T-cell (primary cell): ENCODE measurements at places on chromosomes 3 and 15.

- no peak for DNase-seq
These were observed 53.1 kb downstream of the DNASE1L3 start for GRCh38 chr3:58157700-58158099.

DNA sequence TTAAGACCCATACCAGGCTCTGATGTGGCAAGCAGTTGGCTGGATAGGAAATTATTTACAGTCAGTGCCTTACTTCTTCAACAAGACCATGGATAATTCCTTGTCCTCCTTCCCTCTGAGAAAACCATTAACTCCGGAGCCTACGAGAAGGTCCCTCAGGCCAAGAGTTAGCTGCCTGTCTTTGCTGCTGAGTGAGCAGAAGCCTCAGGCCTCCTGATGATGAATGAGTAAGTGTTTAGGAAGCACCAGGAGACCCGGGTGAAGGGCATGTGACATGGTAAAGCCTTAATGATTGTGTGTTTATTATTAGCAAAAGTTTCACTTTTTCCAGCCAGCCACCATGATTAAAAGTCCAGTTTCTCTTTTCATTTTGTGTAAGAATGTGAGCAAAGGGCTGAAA, 174.9 kb upstream of the TOPAZ1 start:
- no peak for DNase-seq

GRCh38 chr3:50883755-50884154, 209.0 kb downstream of the DOCK3 start:
- no peak for DNase-seq

- DNase-seq, result peak; percentile 56
These were observed 572.6 kb downstream of the FOXP1 start for GRCh38 chr3:71010726-71011455.

DNA sequence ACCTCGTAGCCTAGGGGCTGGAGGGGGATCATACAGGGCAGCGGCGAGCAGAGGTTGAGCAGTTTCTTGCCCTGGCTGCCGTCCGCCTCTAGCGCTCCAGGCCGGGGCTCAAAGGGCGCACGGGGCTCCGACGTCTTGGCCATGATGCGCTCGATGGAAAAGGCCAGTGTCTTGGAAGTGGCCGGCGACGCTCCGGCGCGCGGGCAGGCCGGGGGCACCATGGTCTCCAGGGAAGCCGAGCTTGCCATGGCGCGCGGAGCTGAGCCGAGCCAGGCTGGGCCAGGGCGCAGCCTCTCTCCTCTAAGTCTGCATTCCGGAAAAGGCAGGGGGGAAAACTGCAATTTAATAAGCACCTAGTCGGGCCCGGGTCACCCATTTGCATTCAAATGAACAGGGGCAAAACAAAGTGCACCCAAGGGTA, 719 bp downstream of the FEZF2 start:
- no peak for DNase-seq

GRCh38 chr15:71397377-71397776, 282.1 kb downstream of the THSD4 start:
- no peak for DNase-seq

GRCh38 chr15:98505611-98506031, 142.7 kb upstream of the IGF1R start:
- DNase-seq, result no peak

DNA sequence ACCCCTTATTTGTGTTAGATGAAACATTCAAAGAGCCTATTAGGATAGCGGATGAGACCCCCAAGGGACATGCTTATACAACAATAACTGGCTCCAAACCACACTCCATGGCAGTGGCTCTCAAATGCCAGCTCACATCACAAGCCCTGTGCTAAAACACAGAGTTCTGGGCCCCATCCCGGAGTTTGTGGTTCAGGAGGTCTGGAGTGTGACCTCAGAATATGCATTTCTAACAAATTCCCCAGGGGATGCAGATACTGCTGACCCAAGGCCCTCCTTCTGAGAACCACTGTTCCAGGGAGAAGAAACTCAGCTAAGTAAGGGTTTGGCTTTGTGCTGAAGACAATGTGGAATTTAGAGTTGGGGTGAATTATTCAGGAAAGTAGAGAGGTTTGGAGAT, 3.6 kb downstream of the CCRL2 start:
- no peak for DNase-seq

GRCh38 chr3:45917146-45917898, 25.9 kb upstream of the CXCR6 start:
- DNase-seq, result no peak

- DNase-seq, result no peak
These were observed 3.7 kb upstream of the TXNRD3 start for GRCh38 chr3:126658584-126658983.

DNA sequence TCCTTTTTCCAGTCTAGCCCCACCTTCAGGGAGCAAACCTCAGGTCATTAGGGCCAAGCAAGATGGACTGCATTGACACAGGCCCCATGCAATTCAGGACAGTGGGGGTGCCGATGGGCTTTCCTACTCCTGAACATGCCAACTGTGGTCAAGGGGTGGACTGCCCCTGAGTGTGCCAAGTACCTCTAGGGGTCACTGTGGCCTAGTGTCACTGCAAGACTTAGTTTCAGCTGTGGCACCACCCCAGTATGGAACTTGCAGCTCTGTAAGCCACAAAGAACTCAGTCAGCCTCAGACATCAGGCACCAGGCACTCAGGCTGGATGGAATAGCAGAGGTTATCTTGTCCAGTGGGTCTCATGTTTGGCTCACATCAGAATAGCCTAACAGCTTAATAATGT, 32.3 kb downstream of the EXOG start:
- no peak for DNase-seq

- DNase-seq, result no peak
These were observed 434.1 kb upstream of the SEMA6D start for GRCh38 chr15:47283246-47283645.

DNA sequence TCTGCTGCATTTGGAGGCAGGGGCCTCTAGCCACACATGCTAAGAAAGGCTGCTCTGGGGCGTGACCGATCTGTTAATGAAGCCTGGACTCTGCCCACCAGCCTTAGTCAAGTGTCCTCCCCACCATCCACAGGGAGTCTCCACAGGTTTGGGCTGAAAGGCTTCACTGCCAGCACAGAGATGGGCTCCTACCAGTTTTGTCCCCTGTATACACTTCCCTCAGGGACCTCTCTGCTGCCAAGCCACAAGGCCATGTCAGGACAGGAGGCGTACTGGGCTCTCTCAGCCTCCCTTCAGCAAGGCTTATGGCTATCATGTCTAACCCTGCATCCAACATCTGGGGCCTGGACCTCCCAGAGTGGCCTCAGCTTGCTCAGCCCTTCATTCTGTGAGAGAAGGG, 23.5 kb downstream of the KIF9 start:
- no peak for DNase-seq

- DNase-seq, result no peak
These were observed 337.5 kb downstream of the MFSD1 start for GRCh38 chr3:159139326-159139725.

- DNase-seq, result no peak
These were observed 11.5 kb downstream of the SLC51A start for GRCh38 chr3:196227629-196228493.

DNA sequence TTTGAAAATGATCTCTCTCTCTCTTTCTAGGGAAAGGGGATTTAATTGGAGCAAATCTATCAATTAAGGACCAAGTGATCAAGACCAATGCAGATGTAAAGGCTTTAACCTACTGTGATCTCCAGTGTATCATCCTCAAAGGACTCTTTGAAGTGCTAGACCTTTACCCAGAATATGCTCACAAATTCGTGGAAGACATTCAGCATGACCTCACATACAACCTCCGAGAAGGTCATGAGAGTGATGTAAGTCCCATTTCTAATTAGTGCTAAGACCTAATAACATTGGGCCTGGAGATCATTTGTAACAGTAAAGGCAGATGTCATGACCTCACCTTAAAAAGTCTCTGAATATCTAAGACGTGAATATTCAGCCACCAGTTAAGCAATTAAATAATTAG, 308.4 kb downstream of the KCNH8 start:
- no peak for DNase-seq

- no peak for DNase-seq
These were observed 40.3 kb upstream of the PARL start for GRCh38 chr3:183924956-183925355.

DNA sequence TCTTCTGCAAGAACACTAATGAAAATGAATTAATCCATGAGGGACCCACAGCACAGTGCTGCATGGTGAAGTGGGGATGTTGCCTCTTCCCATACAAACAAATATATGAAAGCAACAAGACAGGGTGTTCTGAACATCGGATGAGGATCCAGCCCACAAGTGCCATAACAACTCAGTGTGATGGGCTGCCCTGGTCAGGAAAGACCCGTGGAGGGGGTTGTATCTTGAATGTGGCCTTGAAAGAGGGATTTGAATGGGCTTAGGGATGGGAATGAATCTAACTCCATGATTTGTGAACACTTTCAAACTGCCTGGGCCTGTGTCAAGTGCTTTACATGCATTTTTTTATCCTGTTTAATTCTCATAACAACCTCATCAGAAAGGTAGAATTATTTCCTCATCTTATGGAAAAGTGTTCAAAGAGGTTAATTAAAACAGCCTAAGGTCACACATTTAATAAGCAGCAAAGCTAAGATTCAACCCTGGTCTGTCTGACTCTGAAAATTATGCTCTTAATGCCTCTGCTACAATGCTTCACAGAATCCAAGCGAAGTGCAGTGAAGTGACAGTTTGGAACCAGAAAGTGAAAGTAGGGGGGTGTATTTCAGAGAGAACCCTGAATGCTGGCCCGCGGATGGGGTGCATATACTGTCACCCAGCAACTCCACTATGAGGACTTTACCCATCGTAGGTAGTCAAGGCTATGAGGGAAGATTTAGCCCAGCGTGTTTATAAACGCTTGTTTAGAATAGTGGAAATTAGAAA, 65.6 kb upstream of the HEG1 start:
- no peak for DNase-seq

DNA sequence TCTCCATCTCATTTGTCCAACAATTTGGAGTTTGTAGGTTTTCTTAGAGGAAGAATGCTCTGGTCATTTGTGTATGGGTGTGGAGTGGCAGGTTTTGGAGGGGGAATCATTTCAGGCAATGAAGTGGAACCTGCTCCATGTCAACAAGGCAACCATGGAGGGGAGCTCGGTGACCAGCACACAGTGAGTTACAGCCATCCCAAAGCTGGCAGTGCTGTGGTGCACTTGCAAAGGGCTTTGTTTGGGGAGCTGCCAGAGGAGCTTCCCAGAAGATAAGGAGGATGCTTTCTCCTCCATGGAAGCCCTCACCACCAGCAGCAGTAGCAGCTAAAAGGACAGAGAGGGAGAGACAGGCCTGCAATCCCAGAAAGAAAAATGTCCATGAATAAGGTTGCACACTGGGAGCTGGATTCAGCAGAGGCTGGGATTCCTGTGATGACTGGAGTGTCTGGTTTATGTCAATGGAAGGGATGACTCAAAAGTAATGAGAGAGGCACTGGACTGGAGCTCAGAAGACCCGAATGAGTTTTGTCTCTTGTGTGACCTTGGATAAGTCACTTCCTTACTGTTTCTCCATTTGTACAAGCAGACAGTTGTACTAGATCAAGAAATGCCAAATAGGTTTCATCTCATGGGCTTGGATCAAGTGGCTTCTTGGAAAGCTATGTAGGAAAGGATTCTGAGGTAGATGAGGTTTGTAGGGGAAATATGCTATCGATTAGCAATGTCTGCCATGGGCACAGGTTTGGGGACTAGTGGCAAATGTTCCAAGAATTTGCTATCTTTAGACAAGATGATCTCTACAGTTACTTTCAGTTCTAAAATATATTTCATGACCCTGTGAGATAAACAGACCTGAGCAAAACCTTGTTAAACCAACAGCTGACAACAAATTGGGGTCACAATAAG, 27.2 kb upstream of the UBE2Q2 start:
- no peak for DNase-seq

DNA sequence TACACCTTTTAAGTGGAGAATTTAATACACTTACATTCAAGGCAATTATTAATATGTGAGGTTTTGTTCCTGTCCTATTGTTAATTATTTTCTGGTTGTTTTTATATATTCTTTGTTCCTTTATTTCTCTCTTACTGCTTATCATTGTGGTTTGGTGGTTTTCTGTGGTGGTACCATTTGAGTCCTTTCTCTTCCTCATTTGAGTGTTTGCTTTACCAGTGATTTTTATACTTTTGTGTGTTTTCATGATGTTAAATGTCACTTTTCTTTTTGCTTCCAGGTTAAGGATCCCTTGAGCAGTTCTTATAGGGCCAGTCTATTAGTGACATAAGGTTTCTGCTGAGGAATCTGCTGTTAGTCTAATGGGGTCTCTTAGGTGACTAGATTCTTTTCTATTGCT, 116.5 kb downstream of the LRRK1 start:
- DNase-seq, result no peak

GRCh38 chr3:24530471-24530870, 35.8 kb upstream of the THRB start:
- no peak for DNase-seq

- no peak for DNase-seq
These were observed 245.3 kb downstream of the PDZRN3 start for GRCh38 chr3:73379465-73379864.

GRCh38 chr15:45187894-45188830, at the start of gene SHF:
TSS of gene SHF (minus strand) at chr15:45187966. CDS start at chr15:45187951, 15 bp downstream.
- peak; percentile 61 for DNase-seq

DNA sequence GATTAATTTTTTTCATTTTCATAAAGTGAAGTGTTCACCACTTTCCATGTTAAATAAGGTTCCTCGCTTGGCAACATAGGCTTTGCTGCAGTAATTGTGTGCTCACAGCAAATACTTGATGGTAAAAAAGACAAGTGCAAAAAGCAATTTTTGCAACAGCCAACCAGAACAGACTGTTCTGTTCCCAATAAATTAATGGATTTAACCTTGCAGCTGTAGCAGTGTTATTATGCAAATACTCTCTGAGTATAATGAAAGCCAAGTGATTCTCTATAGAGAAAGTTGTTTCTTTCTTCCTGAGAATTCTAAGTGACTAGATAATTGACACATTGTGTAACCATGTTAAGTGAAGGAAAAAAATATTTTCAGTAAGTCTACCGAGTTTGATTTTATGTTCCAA, 183.7 kb upstream of the NAALADL2 start:
- DNase-seq, result no peak

DNA sequence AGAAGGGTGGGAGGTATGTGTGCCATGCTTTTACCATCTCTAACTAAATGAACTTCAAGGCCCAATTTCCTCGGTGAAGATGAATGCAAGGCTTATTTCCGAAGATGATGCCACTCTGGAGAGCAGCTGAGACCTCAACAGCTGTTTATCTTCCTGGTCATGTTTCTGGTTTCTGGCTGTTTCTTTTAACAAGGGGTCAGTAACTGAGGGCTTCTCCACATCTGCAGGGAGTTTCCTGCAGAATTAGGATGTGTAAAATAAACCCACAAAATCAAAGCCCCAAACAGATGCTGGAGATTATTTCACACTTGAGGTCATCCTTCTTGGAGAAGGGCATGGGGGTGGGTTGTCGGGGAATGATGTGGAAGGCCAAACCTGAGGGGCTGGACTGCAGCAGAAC, 220.3 kb downstream of the THSD4 start:
- DNase-seq, result no peak
